NCI-H460 (cell line): ENCODE measurements at places on chromosomes 5 and 9. TPM values are rescaled to one million over a fixed set of nuclear protein-coding genes. Genes with fewer than 3 reads are reported as not detected.

- DNase-seq = no peak
Measured at GRCh38 chr5:54214722-54215121, 95.7 kb downstream of the ARL15 start.

DNA sequence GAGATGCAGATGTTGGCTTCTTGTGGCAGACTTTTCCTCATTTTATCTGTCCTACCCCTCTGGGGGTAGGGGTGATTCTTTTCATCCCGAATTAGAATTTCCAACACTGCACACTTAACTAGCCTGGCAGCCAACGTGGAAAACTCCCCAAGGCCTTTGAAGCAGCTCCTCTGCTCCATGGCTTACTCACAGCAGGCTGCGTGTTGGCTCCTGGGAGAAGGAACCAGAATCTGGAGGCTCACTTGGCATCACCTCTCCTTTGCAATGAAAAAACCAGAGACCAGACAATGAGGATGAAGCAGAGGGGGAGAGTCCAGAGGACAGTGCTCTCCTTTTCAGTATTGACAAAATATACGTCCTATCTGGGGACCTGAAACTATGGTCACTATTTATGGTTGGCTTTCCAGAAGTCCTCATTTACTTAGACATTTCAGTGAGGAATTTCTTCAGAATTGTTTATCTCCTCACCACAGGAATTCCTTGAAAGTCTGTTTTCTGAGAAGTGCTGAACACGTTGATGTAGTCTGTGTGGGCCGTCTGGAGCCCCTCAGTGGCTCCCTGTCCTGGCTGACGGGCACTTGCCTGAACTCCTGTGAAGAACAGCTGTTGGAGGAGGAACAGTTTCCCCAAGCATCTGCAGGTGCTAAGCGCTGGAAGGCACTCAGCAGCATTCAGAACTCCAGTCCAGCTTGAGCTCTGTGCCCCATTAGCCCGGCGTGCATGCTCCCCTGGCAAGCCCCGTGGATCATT is 231.3 kb downstream of the RFK start:
- DNase-seq = no peak

GRCh38 chr9:100714372-100715099 is 136.7 kb downstream of the CAVIN4 start:
- peak; percentile 65 for DNase-seq

HAPLN1 gene
- not detected in 2 replicates for total RNA-seq

FAM174A gene
- total RNA-seq = 19.6 and 24.3 TPM in 2 replicates
